ENCODE measurements at places on chromosomes 5 and 9.

DNA sequence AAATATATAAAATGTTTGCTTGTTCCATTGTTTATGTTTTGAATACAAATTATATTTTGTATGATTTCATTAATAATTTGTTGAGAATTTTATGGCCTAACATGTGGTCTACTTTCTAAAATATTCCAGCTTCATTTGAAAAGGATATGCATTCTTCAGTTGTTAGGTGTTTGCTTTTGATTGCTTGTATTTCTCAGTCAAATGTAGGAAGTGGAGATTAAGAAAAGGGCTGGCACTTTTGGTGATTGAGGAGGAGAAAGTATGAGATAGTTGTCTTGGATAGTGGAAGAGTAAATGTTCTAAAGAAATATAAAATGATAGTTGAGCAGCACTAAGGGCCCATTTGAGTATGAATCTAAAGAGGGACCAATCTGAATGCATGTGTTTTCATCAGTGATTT, 23.1 kb downstream of the JAK2 start:
- no peak for DNase-seq

GRCh38 chr9:105507096-105507790, 50.7 kb upstream of the FKTN start:
- DNase-seq: no peak

DNA sequence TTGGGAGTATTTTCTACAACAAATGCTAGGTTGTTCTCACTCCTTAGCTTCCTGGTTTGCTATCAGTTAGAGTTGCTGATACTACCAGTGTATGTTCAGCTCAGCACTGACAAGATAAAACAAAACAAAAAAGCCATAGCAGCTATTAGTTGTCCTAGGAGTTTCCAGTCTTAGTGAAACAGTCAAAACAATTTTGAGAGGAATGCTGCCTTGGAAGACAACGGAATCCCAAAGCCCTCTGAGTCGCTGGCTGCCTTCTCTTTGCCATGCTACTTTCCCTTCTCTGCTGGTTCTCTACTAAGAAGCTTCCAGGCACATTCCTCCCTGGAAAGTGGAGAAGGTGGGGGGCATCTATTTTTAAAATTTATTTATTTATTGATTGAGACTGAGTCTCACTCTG, 5.4 kb upstream of the CREBRF start:
- no peak for DNase-seq

DNA sequence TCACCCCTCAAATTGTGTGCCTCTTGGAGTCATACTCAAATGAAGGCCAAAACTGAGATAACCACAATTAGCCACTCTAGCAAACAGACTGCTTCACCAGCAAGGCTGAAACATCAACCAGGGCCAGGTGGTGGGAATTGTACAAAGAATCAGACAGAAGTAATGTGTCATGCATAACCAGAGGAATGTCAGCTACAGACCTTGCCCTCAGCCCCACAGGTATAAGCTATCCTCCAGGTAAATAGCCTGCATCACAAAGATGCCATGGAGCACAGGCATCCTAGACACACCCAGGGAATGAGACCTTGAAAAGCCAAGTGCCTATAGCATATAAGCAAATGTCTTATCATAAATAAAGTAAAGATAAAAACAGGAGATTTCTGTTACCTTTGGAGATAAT, 242.7 kb downstream of the CETN3 start:
- DNase-seq: no peak

GRCh38 chr5:159031513-159031912, 68.2 kb downstream of the EBF1 start:
- DNase-seq: no peak

- DNase-seq: no peak
Observed at GRCh38 chr9:133717113-133718031, 20.8 kb downstream of the SARDH start.

GRCh38 chr5:62299101-62299500, 6.9 kb upstream of the KIF2A start:
- DNase-seq: no peak

GRCh38 chr5:169637085-169637548, at the start of gene DOCK2:
TSS of gene DOCK2 (plus strand) at chr5:169637275. CDS start at chr5:169637327, 52 bp downstream.
- DNase-seq: peak; percentile 50
